ENCODE measurements at places on chromosomes 1 and 21.

- DNase-seq, result no peak
Observed at GRCh38 chr1:232899268-232899667, 51.1 kb upstream of the NTPCR start.

DNA sequence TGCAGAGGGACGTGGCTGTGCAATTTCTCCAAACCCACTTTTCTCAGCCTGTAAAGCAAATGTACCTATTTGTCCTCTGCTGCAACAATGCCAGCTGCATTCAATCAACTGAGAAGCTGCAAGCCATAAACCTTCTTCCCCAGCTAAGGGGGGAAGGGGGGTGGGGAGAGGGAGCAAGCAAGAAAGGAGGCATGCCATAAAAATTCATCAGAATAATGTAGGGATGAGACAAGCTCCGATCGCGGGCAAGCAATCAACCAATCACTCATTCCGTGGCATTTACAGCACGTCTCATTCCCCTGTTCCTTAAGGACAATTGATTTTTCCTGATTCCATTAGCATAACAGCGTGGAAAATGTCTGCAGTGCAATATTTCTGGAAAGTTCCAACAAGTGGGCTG lies 144.8 kb downstream of the DMRTA2 start:
- no peak for DNase-seq

DNA sequence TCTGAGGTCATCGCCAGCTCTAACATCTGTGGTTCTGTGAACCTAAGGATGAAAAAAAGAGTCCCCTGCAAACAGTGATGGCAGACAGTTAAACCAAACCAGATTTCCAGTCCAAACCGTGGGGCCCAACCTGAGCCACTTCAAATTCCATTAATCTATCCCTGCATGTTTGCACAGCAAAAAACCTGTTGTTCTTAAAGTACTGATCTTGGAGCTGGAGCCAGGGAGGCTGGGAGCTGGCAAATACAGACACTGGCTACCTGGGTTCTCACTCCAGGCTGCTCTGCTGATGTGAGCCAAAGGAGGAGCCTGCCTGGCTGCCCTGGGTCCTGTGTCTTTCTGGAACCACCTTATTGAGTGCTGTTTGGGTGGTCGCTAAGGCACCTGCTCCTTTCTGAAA lies 16.4 kb downstream of the LDLRAD1 start:
- no peak for DNase-seq

DNA sequence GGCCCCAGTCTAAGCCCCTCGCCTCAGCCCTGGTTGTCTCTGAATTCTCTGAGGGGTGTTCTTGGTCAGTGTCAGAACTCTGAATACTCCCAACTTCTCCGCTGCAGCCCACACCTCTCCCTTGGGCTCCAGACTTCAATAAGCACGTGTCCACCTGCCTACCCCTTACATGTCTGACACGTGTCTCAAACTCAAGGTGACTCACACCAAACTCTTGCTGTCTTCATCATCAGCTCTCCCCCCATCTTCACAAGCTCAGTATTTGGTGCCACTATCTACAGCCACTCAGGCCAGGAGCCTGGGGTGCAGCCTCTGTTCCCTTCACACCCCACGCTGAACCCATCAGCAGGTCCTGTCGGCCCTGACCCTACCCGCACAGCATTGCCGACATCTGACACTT lies 18.8 kb upstream of the UBXN10 start:
- DNase-seq, result no peak

DNA sequence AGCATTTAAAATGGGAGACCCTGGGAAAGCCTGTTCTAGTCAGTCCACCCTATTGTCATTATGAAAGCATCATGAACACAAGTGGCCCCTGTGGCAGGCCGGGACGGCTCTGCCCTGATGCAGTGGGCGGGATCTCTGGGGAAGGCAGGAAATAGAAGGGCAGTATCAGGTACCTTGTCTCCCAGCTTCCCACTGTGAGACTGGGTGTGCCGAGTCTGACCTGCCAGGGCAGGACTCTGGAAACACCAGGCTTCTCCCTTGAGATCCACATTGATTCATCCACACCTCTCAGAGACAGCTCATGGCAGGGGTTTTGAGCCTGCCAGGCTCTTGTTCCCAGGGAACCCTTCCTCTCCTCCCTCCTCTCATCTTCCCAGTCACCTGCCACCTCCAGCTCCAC lies 24.5 kb upstream of the GNPAT start:
- DNase-seq, result no peak

GRCh38 chr1:74964508-74965102 lies 169.6 kb upstream of the LHX8 start:
- DNase-seq, result no peak

DNA sequence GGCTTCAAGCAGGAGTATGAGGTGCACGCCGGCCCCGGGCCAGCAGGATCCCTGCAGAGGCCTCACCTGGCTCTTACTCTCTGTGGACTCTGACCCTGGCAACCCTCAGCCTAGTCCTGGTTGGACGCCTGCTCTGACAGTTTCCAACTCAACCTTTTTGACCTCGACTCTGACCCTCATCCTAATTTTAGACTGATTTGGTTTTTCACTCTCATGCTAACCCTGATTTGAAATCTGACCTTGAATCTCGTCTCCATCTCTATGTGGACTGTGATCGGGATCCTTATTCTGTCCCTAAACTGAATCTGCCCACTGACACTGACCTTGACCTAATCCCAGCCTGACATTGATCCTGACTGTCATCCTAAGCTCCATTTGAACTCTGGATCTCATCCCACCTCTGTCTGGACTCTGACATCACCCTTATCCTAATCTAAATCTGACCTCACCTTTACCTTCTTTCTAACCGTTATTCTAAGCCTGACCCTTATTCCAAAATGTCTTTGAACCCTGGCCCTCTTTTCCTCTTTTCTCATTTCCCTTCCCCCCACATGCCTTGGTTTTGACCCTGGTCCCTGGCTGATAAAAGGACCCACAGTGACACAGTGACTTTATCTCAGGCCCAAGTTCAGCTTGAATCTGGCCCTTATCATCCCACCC lies 67.8 kb downstream of the PTPRU start:
- DNase-seq, result no peak

DNA sequence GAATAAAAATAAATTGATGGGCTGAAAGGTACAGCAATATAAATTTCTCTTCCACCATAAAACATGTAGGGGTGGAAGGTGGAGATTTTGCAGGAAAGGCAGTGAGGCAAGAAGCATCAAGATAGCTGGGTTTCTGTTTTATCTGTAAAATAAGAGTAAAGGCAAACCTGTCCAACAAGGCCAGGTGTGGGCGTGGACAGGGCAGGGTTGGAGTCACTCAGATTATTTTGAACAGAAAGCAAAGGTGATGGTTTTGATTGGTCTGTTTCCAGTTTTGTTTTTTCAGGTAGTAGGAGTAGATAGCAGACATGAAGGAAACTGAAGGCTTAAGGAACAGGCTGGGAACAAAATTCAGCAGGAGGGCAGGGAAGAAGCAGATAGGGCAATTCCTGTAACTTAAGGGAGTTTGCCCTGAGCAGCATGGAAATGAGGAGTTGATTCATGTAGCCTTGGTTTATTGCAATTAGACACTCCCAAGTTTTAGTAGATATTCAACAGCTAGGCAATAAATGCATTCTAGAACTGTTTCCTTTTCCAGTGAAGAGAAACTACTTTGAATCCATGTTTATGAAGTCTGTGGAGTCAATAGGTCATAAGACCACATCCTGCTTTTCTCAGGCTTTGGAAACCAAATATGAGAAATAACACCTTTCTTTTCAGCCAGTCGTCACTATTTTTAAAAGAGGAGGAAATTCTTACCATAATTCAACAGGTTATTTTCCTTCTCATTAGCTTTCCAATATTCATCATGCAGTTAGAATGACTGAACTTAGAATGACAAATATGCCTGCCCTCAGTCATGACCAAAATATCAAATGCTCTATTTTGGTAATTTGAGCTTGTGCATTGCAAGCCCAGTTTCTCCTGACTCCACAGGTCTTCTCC lies 38.7 kb upstream of the CD55 start:
- DNase-seq, result no peak
